ENCODE measurements at places on chromosomes 7 and 10.

GRCh38 chr10:67114945-67115344 is 189.1 kb downstream of the LRRTM3 start:
- no peak for DNase-seq

DNA sequence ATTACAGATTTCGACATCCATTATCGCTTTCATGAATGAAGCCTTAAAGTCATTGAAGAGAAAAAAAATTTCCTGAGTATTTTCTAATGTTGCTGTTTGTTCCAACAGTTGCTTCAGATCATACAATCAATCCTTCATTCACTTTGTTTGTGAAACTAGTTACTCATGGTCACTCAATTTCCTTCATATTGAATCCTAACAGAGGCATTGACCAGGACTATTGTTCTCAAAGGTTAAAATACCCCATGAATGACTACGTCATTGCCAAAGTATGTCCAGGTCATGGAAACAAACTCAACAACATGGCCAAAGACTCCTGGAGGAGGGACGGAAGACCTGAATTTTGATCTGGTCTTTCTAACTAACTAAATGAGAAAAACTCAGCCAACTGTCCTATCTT is 54.0 kb upstream of the ABCB5 start:
- no peak for DNase-seq

DNA sequence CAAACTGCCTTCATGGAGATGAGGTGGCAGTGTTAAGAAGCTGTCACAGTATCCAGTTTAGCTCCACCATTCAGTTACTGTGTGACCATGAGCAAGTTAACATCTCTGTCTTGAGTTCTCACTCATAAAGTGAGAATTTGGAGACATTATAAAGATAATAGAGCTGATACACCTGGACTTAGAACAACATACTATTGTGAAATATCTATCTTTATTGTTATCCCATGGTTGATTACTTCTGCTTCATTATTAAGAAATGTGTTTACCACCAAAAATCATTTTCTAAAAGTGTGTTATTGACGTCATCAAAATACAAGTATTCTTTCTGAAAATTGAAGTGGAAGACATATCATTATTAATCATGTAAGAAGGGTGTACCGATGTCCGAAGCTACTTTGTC is 166.9 kb downstream of the SEMA3A start:
- no peak for DNase-seq

DNA sequence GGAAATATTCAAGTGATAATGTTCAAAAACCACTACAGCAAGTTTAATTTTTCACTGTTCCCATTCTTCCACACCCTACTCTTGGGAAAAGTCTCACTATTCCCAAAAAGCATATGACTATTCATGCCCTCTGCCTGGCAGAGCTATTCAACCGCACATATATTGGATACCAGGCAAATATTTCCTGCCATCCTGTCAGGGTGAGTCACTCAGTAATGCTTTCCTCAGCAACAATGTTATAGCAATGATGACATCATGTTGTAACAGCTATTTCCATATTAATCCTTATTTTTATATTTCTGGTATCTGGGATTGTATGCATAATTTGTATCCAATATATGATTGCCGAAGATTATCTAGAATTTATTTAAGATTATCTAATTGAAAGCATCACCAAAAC is 114.0 kb upstream of the PLXDC2 start:
- no peak for DNase-seq

DNA sequence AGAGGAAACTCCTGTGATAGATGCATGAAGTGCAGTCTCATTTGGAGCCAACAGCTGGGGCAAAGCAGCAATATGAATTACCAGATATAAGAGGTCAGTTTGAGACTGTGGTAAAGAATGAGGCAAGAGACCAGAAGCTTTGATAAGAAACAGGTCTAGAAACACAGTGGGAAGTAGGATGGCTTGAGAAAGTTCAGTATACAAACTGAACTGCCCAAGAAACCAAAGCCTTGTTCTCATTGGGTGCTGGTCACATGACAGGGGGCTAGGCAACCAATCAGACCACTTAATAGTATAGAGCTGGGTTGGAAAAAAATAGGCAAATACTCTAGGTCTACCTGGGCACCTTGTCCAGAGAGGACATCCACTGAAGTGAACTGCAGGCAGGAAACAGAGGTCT is 46.2 kb upstream of the PLCE1 start:
- DNase-seq = no peak

DNA sequence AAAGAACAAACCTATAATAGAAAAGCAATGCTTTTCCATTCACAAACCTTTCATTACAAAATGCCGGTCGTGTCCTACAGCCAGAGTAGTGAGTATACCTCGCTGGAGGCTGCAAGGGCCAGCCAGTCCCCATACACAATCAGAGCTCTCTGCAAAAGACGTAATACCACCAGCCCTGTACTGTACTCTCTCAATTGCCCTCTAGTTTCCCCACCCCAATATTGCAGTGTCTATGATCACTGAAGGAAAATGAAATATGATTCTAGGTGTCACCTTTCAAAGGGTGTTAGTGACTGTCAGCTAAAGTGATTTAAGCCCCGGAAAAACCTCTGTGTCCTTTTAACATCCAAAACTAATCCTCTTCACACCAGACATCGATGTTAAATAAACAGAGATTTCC is 24.8 kb downstream of the PLXNA4 start:
- no peak for DNase-seq

GRCh38 chr10:50417486-50417885 is 166.2 kb upstream of the ASAH2 start:
- DNase-seq = no peak

- no peak for DNase-seq
Observed at GRCh38 chr7:129591868-129592267, 19.7 kb upstream of the NRF1 start.

DNA sequence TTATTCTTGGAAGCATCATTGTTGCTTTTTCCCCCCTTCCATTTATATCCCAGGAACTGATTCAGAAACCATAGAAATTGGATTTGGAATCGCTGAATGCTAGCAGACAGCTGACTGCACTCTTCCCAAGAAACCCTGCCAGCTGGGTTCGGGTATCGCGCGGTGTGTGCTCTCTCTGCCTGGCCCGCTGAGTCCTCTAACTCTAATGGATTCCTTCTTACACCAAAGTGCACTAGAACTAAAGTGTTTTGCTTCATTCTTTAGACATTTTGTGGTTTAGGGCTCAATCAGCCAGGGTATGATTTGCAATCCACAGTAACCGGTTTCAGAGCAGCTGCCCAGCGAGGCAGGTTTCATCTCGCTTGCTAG is 92.2 kb downstream of the EGFR start:
- no peak for DNase-seq

DNA sequence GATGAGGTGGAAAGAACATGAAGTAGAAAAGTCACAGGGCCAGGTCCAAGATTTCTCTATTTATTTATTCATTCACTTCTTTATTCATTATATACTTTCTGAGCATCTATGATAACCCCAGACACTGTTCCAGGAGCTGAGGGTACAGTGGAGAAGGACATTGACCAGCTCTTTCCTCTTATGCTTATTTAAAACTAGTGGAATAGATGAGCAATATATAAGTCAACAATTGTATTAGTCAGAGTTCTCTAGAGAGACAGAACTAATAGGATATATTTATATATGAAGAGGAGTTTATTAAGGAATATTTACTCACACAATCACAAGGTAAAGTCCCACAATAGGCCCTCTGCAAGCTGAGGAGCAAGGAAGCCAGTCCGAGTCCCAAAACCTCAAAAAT is 15.0 kb upstream of the GPR37 start:
- no peak for DNase-seq

- no peak for DNase-seq
Observed at GRCh38 chr10:17138460-17139042, 8.9 kb upstream of the CUBN start.

GRCh38 chr10:89888321-89889070 is 187.1 kb downstream of the KIF20B start:
- no peak for DNase-seq

- DNase-seq = no peak
Observed at GRCh38 chr10:1968257-1969033, 231.1 kb upstream of the ADARB2 start.

- no peak for DNase-seq
Observed at GRCh38 chr7:138890499-138891445, 90.4 kb downstream of the KIAA1549 start.

DNA sequence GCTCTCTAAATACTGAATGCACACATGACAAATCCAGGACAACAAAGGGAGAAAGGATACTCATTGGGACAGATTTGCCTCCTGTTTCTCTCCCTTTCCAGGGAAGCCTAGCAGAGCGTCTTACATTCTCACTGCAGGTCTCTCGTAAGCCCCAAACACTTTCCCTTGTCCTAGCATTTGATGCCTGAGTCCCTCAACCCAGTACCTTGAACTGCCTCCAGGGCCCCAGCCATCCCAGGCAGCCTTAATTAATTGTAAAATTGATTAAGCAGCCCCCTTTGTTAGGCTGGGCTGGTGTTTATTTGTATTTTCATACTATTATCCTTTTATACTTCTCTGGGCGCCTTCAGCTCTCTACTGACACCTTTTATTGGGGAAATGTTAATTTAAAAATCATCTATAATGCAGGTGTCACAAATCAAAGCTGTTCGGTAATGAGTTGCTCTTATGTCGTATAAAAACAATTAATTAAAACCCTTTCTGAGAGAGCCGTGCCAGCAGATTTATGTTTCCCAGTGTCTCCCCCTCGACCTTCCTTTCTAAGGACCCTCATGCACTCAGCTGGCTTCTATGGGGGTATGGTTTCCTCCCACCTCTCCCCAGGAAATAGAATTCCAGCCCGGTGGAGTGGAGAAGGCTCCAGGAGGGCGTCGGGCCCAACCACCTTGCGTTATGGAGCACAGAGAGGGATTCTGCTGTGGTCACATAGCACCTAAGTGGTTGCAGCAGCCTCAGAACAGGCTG is 243.8 kb downstream of the RPS24 start:
- no peak for DNase-seq

- DNase-seq = no peak
Observed at GRCh38 chr10:79405221-79405994, 40.0 kb downstream of the ZCCHC24 start.

- no peak for DNase-seq
Observed at GRCh38 chr10:32139223-32140073, 83.2 kb upstream of the KIF5B start.

DNA sequence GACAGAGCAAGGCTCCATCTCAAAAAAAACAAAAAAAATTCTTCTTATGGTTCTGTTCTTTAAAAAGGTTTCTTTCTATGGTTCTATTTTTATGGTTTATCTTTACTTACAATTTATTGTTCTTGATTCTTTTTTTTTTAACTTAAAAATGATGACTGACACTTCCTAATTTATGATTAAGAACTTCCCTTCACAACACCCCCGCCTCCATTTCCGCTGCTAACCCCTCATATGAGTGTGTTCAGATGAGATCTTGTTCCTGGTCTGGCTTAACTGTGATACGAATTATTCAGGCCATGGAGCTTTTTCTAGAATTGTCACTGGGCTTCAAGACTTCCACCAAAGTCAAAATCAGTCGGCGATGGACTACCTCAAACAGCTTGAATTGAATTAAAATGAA is 33.9 kb downstream of the PTER start:
- peak; percentile 35 for DNase-seq

DNA sequence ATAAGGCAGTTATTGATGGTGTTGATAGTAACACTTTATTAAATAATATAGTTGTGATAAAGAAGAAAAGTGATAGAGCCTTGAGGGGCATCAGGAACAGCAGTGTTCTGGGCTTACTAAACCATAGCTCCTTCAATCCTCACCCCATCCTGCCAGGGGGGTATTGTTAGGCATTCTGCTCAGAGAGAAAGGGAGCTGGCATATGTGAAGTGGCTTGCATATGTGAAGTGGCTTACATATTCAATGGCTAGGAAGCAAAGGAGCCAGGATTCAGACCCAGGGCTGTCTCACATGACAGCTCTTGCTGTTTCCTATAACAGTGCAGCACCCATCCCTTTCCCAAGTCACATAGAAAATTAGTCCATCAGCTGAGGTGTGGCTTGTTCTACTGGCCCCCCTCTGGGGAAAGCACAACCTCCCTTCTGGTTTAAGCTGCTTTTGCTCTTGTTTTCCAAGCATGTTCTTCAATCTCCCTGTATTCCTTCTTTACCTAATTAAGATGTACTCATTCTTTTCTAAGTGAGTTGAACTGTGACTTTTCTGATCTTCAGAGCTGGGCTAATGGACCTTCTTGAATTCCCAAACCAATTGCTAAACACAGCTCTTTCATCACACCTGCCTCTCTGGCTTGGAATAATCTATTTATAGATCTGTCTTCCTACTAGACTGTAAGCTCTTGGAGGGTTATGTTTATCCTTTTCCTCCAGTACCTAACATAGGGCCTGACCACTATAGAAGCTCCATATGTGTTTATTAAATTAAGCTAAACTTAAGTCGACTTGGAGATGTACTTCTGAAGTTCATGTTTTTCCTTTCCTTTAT is 108.7 kb upstream of the GLI3 start:
- no peak for DNase-seq

DNA sequence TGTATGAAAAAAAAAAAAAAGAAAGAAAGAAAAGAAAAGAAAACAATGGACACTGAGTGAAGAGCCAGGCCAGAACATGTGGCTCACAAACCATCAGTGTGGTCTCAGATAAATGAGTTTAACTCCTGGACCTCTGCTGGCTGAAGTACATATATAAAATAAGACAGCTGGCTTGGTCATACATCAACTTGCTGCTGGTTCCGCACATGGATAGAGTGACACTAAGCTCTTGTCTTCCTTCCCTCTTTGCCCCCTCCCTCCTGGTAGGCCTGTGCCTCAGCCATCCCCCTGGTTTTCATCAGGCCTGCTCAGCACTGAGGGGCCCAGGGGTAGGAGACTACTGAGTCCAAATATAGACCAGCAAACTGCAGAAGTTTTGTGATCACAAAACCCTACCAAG is 58.1 kb upstream of the DGKI start:
- DNase-seq = no peak

Measured in CD4-positive, alpha-beta memory T cell (primary cell).